ENCODE measurements at places on chromosomes 3 and 15. TPM values are rescaled to one million over a fixed set of nuclear protein-coding genes. Genes with fewer than 3 reads are reported as not detected.

GRCh38 chr3:195081242-195081963 lies 189.6 kb downstream of the XXYLT1 start:
- no peak for DNase-seq
- no peak overlapping the region for H3K4me3 ChIP-seq
- H3K27me3 ChIP-seq = no peaks in the 10 kb centered on the region
- no peaks in the 10 kb centered on the region for H3K4me1 ChIP-seq
- H3K27ac ChIP-seq = no peak overlapping the region
- no peaks in the 10 kb centered on the region for H3K36me3 ChIP-seq

The WDR93 gene
- not detected for total RNA-seq

The ROBO2 gene
- total RNA-seq = not detected

The EPHB3 gene
- 3.0 TPM for total RNA-seq

The STRIT1 gene
- not detected for total RNA-seq

DNA sequence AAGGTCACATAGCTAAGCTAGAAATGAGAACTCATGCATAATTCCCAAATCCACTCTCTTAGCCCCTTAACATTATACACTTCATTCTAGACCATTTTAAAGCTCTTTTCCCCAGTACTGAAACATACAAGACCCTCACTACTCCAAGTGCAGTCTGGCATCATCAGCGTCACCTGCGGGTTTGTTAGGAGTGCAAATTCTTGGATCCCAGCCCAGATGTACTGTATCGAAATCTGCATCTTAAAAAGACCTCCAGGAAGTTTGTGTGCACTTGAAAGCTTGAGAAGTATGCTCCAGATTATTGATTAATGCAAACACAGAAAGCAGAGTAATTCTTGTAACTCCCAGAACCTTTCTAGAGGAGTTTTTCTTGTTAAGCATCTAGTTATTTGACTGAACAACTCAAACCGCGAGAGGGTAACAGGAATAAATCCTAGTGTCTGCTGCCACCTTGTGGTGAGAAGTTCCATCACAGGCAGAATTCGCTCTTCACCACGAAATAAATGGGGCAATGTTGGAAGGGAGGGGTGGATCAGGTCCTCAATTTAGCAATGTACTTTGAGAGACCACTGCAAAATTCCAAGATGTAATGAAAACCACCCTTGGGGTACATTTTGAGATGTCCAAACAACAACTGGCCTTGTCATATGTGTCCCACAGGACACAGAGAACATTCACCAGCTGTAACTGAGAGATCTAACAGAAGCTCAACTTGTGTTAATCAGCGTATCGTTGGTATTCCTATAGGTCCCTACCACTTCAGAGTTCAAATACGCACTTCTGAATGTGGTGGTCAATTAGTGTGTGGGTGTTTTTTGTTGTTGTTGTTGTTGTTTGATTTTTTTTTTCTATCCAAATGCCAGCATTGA lies 583 bp upstream of the C3orf49 start:
- DNase-seq = peak; percentile 78
- H3K27ac ChIP-seq = no peak overlapping the region
- H3K4me1 ChIP-seq = 0 out of 2 replicates have a peak, but pooled peaks cover 2% of the 10 kb centered on the region
- H3K27me3 ChIP-seq = no peaks in the 10 kb centered on the region

- H3K4me1 ChIP-seq = peaks cover 11% of the 10 kb centered on the region
- H3K36me3 ChIP-seq = no peaks in the 10 kb centered on the region
- H3K4me3 ChIP-seq = no peak overlapping the region
- peak; percentile 86 for DNase-seq
- peak overlapping the region; percentile 8 for H3K27ac ChIP-seq
Observed at GRCh38 chr3:66297900-66298299, 77.1 kb downstream of the SLC25A26 start.

DNA sequence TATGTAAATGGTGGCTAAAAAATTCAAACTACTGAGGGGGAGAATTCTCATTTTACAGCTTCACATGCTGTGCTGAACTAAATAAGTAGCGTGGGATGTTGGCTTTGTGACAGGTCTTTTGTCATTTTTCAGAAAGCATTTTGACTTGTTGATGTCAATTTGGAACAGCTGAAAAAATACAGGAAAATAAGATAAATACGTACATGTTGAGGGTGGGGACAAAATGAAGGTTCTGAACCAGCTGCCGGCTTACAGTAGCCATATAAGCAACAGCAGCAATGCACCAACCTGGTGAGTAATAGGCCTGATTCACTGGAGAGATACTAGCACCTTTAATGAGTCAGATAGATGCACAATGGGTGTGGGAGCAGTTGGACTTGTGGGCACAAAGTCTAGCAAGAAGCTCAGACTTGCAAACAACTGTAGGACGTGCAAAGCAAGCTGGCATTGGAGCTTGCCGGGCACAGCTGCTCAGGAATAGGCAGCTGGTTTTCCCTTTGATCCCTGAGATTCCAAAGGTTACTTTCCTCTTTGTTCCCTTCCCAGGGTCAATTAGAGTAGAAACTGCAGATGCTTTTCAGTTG lies 12.9 kb downstream of the B3GNT5 start:
- peak; percentile 93 for DNase-seq
- peaks cover 14% of the 10 kb centered on the region for H3K4me1 ChIP-seq
- H3K36me3 ChIP-seq = no peaks in the 10 kb centered on the region
- H3K4me3 ChIP-seq = no peak overlapping the region

The PROK2 gene
- not detected for total RNA-seq

Measured in GM23248 (cell line).